ENCODE measurements at places on chromosomes 11 and 22.

- no peak for DNase-seq
Measured at GRCh38 chr11:102724904-102725500, at the start of gene MMP8. MMP8 (minus strand) TSS chr11:102724954; CDS start chr11:102724855, 99 bp downstream.

DNA sequence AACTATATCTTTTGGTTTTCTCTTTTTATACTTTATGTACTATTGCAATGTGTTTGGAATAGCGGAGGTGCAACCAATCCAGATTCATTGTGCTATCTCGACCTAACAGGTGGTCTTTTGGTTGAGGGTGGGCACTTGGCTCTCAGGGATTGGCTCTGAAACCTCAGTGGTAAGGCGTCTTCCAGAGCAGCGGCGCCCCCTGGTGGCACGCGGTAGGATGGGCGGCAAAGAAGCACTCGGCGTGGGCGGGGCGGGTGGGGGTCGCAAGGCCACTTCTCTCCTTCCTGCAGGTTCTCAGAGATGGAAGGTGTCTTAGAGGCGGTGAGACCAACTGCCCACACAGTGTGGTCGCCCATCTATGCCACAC, 19.2 kb upstream of the PLET1 start:
- peak; percentile 22 for DNase-seq

DNA sequence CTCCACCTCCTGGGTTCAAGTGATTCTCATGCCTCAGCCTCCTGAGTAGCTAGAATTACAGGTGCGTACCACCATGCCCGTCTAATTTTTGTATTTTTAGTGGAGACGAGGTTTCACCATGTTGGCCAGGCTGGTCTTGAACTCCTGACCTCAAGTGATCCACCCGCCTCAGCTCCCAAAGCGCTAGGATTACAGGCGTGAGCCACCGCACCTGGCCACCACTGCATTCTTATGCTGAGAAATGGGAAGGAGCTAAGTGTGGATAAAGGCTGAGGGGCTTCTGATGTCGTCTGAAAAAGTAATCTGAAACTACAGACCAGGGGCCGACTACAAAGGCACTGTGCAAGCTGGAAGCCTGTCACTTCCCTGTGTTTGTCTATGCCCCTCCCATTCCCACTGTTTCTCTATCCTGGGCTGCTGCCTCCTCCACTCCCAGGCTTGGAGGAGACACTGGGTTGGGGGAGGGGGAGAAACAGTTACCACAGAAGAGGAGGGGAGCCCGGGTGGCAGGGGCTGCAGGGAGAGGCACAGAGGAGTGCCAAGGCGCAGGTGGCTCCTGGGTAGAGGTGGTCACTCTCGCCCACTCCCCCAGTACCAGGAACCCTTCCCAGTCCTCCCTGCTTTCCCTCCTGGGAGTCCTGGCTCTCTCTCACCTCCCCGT, 2.9 kb upstream of the MTA2 start:
- DNase-seq, result no peak

DNA sequence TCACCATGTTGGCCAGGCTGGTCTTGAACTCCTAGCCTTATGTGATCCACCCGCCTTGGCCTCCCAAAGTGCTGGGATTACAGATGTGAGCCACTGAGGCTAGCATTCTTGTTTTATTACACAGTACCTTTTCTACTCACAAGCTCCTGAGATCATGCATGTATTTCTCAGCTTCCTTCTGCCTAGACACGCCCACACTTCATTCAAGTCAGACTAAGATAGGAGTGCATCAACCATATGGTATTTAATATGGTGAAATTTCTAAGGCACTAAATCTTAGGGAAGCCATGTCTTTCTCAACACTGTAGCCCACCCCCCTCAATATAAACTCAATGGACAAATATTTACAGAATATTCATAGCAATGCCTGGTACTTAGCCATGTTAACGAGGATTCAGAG, 62.1 kb downstream of the SLC25A17 start:
- DNase-seq, result no peak

DNA sequence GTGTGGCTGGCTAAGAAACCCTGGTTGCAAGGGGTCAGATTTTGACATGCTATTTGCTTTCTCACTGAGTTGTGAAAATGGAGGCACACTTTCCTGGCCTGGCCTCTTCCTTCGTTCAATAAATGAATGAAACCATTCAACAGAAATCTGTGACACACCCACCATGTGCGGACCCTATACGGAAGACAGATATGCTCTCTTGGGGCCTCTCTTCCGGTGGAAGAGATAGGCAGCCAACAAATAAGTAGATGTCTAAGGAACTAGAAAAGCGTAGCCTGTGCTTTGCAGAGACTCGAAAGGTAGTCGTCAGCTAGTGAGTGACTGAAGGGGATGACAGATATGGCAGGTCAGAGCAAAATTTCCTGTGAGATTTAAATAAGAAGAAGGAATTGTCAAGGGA, 5.3 kb downstream of the KCNQ1OT1 start:
- DNase-seq, result no peak

GRCh38 chr11:110467556-110467955, 37.8 kb downstream of the FDX1 start:
- no peak for DNase-seq

DNA sequence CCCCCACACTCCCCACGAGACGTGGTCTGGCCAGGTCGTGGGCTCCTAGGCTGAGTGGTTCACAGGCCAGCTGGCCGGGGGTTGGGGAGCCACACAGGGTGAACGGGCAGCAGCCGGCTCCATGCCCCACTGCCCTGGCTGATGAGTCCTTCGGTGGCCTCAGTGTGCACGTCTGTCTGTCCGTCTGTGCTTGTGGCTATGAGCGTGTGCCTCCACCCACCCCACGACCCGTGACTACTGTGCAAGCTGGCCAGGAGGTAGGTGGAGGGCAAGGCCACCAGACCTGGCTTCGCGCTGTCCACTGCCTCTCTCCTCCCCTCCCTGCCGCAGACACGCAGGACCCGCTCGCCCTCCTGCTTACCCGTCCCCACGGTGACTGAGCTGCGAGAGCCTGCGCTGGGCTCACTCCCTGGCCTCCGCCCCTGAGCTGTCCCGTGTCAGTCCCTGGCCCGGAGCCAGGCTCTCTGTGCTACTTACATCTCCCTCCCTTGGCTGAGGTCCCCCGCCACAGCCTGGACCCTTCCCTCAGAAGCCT, 14.1 kb downstream of the CSDC2 start:
- DNase-seq, result no peak

- DNase-seq, result no peak
Measured at GRCh38 chr22:44814266-44815098, 62.1 kb downstream of the ARHGAP8 start.

- no peak for DNase-seq
Measured at GRCh38 chr22:23268139-23268712, 87.9 kb downstream of the BCR start.

DNA sequence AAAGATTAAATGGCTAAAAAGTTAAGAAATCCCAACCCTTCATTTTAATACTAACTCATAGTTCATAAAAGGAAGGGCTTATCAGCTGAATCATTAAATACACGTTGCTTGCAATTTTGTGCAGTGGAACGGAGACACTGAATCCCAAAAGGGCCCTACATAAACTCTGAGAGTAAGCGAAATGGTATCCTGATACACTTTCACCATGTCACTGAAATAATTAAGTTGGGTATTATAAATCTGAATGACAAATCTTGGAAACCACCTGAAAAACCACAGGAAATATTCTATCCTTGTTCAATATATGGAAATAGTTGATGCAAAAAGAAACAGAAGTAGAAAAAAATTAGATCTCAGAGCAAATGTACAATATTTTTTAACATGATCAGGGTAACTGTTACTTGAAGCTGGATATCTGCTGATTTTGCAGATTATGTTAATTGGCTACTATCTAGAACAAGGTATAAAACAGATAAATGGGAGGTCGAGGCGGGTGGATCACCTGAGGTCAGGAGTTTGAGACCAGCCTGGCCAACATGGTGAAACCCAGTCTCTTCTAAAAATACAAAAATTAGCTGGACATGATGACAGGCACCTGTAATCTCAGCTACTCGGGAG, 55.1 kb downstream of the MAML2 start:
- DNase-seq, result no peak

DNA sequence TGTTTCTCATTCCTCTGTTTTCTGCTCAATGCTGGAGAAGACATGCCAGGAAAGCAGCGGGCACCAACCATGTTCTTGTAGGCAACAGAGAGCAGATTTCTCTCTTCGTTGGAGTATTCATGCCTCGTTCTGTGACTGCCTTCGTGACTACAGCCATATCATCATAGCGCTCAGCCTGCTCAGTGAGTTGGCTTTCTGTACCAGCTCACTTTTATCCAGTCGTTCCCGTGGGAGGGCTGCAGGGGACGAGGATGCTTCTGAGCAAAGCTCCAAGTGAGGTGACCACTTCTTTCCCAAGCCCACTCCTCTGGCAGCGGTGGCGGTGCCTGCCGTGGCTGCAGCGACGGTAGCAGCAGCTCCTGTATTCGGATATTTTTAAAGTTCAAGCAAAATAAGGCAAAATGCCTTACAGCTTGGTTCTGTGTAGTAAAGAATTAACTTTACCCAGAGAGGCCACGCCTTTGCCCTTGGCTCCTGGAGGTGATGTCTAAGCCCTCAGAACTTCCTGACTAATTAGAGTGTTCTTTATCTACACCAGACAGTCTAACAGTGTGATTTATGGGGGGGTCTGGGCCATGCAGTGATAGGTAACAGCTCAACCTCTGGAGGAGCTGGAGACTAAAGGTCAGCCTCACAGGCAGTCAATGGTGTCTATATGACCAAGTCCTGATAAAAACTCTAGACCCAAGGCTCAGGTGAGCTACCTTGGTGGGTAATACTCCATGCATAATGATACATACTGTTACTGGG, 35.3 kb downstream of the LDHAL6A start:
- no peak for DNase-seq

GRCh38 chr11:113505046-113505445, 29.8 kb upstream of the DRD2 start:
- no peak for DNase-seq

- no peak for DNase-seq
Measured at GRCh38 chr11:128548649-128549255, 38.6 kb downstream of the ETS1 start.

DNA sequence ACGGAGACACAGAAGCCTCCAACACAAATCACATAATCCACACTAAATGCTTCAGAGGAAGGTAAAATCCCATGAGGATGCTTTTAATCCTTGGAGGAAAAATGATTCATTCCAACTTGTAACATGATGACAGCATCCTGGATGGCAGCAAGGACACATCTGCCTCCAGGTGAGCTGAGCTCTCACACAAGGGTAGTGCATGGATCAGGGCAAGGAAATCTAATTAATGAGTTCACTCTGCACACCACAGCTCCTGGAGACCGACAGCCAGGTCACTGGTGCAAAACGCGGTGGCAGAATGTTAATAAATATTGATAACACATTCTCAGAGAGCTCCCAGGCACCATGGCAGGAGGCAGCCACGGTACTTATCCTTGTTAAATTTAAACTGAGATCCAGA, 40.3 kb upstream of the CYP2D6 start:
- DNase-seq, result no peak

DNA sequence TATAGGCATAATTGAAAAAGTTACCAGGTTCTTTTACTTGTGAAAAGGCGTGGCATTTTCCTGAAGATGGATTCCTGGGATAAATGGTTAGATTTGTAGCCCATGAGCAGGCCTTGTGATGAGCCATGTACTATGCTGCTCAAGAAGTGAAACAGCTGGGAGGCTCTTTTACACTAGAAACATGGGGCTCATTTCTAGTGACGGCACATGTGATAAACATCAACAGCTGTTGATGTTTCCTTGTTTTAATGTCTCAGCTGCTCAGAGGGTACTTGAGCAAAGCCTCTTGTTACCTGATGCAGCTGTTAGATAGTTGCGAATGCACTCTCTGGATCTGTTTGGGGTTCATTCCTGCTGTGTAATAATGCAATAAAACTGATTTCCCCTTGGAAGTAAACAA, 396.8 kb downstream of the GUCY1A2 start:
- DNase-seq, result no peak

- peak; percentile 6 for DNase-seq
Measured at GRCh38 chr11:105046898-105047579, 1.9 kb upstream of the CARD16 start.

DNA sequence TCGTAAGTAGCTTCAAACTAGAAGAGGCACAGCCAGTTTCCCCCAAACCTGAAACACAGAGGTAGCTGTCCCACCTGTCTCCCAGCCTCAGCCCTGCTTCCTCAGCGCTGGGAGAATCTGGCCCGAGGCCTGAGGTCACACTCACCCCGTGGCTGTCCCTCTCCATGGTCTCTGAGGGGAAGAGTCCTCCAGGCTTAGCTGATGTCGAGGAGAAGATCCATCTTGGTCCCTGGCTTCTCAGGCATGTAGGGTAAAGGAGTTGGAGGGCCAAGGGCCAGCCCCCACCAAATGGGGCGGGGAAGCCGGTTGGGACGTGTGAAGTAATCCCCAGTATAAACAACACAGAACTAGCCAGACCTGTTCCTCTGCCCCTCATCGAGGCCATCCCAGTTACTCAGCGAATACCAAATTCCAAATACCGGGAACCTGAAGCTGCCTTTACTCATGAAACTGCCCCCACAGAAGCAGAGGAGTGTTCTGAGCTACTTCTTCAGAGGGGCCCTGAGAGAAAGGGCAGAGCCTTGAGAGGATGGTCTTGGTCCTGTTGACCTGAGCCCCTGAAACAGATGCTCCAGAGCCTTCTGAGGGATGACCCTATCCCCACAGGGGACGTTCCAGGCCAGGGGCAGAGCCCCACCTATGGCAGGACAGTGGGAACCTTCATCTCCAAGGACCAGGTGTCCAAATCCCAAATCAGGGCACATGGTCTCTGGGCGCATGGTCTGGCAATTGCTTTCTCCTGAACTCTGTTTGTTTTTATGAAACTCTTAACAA, at the start of gene TMPRSS13:
Gene TMPRSS13, minus strand, starts transcription at position 261 of the 774 bp plus-strand sequence. Its CDS starts 95 bp downstream, at position 166.
- no peak for DNase-seq

GRCh38 chr11:2570841-2571597, 126.2 kb downstream of the KCNQ1 start:
- no peak for DNase-seq

DNA sequence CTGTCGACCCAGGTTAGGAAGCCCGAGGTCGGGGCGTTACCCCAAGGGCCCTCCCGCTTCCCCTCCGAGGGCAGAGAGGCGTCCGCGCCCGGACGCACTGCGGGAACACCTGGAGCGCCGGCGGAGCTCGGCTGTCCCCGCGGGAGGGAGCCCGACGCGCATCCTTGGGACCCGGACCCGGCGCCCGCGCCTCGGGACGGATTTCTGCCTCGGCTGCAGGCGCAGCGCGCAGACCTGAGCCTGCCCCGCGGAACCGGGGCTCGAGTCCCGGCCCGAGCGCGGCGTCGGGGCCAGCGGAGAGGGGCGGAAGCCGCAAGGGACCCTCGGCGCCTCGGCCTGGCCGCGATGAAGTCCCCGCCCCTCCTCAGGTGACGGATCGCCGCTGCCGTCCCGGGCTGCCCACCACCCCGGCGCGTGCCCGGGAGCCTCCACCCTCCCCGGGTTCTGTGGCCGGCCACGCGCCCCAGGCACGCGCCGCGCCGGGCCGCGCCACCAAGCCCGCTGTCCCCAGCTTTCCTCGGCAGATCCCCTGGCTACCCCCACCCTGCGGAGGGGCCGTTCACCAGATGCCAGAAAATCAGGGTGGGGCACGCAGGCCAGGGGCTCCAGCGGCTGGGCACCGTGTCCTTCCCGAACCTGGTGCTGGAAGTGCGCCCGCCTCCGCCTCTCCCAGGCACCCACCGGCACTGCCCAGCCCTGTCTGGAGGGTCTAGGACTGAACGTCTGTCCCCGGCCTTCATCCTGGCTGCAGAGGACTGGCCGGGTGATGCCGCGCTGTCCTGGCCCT, 410 bp downstream of the GLB1L3 start:
- no peak for DNase-seq

GRCh38 chr11:47998733-47999359, 18.5 kb downstream of the PTPRJ start:
- DNase-seq, result no peak

- DNase-seq, result no peak
Measured at GRCh38 chr11:64604458-64605243, 13.6 kb downstream of the SLC22A12 start.

- DNase-seq, result no peak
Measured at GRCh38 chr11:111550258-111550657, 9.7 kb downstream of the LAYN start.

Measured in NCI-H2029 (cell line).